ENCODE measurements at places on chromosomes 13 and 19.

- no peak for DNase-seq
Measured at GRCh38 chr13:100156788-100157187, 67.9 kb downstream of the PCCA start.

DNA sequence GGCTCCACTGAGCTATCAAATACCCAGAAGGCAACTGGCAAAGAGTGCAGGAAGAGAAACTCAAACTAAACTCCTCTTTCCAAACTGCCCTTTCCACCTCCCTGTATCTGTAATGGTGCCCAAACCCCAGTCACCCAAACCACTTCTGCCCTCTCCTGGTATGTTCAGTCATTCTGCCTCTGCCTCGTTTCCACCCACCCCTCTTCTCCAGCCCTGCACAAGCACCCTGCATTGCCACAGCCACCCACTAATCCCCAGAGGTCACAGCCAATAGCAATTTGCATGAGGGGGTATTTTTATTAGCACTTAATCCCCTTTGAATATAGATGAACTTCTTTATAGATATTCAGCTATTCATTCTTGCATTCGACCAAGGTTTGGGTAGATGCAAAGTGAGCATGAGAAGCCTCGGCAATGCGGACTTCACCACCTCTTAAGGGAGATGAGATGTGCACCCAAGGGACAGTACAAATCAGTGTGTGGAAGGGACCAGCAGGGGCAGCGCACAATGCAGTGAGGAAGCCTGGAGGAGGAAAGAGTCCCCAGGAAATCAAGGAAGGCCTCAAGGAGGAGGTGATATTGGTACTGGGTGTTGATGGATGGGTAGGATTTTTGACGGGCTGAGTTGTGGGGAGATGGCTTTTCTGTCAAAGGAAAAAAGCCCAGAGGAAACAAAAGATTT lies 12.4 kb downstream of the TMEM272 start:
- no peak for DNase-seq

DNA sequence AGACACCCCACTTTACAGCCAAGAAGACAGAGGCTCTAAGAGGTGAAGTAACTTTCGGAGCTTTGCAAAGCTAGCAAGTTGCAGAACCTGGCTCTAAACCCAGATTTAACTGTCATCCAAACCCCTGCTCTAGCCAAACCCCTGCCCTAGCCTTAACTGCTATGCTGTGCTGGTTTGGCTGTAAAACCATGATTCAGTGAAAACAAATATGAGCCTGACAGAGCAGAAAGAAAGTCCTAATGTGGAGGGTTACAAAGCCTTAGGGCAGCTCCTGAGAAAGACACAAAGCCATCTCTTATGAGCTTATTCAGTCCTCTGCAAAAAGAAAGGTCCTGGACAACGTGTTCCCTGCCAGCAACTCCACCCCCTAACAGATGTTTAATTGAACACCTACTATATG lies 172.8 kb downstream of the KATNAL1 start:
- DNase-seq: no peak

DNA sequence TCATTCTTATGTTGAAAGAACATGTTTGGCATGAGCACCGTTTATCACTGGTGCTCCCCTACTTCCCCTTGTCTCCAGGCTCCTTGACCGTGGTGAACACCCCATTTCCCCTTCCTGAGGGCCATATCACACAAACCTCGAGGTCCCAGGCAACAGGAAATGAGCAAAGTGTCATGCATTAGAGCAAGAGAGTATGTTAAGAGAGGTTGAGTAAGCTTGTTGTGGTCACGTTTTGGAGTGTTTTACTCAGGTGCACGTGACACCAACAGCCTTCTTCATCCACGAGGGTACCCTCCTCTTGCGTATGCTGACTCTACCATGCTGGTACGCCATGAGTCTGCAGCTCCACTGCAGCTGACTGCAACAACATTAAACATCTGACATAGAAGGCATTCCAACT lies 482.2 kb upstream of the NBEA start:
- DNase-seq: no peak

GRCh38 chr19:5954293-5954692 lies 23.6 kb downstream of the RANBP3 start:
- DNase-seq: no peak

DNA sequence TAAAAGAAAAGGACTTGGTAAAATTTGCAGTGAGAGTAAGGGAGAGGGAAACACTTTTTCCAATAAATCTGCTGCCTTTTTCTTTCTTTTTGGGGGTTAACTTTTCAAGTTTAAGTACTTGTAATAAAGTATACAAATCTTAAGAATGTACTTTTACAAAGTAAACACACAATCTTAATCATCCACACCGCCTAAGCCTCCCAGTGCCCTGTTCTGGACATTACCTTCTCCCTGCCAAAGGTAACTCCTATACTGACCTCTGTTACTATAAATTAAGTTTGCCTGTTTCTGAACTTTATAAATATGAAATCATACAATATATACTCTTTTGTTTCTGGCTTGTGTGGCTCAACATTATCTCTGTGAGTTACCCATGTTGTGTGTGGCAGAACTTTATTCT lies 137.9 kb downstream of the RGCC start:
- no peak for DNase-seq
